ENCODE measurements at places on chromosomes 5 and 9. TPM values are rescaled to one million over a fixed set of nuclear protein-coding genes. Genes with fewer than 3 reads are reported as not detected.
A peak's percentile ranks its signal among the peaks of the same experiment; 100 is the strongest.

Gene SLC6A7
- total RNA-seq = under 0.01 TPM

Gene LHX3
- under 0.01 TPM for total RNA-seq

DNA sequence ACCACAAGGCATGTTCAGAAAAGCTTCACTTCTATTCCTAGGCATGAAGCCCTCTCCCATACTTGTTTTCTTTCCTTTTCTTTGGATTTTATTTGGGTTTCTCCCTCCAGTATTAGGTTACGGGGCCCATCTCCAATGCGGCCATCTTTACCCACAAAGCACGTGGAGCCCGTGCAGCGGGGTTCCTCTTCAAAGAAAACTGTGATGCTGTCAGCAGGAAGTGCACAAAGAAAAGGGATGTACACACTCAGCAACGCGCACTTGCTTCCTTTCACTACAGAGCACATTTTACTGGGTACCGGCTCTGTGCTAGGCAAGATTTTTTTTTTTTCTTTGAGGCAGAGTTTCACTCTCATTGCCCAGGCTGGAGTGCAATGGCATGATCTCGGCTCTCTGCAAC lies 106.6 kb downstream of the COL23A1 start:
- DNase-seq = no peak

- no peak for DNase-seq
These were observed 61.3 kb upstream of the HSPA9 start for GRCh38 chr5:138636398-138636944.

DNA sequence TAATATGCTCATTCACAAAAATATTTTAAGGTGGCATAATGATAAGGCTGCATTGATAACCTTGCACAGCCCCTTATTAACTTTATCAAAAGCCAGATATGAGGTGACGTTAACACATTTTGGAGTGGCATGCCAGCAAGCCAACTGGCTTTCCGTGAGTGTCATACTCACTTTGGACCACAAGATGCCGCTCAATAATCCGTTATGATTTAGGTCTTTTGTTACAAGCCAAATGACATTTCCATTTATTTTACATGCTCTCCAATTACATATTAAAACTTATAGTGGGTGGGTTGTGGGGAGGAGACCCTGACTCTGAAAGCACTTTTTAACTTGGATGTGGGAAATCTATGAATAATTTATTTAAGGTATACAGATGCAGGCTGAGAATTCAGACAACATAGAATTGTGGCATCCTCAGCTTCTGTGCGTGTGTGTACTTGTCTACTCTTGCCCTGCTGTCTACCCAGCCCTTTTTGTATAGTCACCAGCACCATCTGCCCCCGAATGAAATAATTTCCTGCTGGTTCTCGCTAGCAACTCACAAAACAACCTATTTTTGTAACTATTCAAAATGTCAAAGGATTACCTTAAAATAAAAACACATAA lies 305.1 kb downstream of the PSAT1 start:
- no peak for DNase-seq

Gene IQGAP2
- 0.36 TPM for total RNA-seq

Gene COL23A1
- not detected for total RNA-seq

- no peak for DNase-seq
These were observed 1172.5 kb downstream of the CDH12 start for GRCh38 chr5:21680641-21681040.

DNA sequence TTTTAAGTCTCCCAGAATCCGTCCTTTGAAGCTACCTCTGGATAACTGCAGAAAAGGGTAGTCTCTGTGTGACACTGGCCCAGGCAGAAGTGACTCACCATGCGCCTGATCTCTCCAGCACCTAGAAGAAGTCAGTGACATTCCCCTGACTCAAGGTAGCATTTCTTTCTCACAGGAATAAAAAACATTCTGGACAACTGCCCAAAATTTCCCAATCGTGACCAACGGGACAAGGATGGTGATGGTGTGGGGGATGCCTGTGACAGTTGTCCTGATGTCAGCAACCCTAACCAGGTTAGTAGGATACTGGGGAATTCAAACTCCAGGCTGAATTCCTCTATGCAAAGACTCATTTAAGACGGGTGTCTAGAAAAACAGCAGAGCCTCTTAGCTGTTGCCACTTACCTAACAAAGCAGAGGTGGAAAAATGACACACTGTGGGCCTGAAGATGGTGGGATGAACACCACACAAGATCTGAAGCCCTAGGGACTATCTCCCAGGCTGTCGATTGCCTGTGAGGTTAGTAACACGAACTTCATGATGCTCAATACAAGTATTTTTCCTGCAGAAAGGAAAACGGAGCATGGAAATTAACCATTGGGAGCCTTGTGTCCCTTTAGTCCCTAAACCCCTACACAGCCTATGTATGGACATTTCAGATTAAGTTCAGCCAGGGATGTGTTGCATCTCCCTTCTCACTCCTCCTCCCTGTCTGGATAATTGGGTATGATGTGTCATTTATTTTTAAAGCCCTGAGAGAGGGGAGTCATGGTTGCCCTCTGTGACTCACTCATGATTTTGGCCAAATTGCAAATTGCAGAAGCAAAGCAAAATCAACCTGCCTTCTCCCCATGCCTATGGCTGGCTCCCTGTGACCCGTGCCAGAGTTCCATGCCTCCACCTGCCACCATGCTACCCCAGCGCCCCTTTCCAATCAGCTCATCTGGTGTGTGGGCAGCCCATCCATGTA lies 37.2 kb downstream of the THBS4 start:
- peak; percentile 87 for DNase-seq

Gene CDX1
- 0.36 TPM for total RNA-seq

DNA sequence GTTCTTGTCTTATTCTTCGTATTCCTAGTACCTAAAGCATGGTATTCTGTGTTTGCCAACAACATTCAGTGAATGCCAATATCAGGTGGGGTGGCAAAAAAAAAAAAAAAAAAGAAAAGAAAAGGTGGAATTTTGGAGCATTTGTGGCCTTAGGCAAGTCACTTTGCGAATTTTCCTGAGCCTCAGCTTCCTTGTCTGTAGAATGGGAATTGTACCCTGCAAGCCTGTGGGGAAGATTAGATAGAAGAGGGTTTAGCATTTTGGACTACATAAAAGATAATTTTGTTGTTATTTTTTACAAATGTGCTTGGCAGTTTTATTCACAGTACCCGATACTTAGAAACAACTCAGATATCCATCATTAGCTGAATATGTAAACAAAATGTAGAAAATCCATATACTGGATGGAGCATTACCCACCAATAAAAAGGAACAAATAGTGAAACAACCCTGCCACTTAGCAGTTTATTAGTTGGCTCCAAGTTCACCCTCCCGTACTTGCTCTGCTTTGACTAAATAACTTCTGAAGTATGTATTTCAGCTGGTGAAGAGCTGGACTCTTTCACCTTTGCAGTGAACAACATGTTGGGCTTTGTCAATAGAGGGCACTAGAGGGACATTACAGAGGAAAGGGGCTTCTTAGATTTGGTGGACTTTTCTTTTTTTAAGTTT lies 13.6 kb downstream of the UBE2D2 start:
- no peak for DNase-seq

Gene ANKRD33B
- total RNA-seq = 5.1 TPM

DNA sequence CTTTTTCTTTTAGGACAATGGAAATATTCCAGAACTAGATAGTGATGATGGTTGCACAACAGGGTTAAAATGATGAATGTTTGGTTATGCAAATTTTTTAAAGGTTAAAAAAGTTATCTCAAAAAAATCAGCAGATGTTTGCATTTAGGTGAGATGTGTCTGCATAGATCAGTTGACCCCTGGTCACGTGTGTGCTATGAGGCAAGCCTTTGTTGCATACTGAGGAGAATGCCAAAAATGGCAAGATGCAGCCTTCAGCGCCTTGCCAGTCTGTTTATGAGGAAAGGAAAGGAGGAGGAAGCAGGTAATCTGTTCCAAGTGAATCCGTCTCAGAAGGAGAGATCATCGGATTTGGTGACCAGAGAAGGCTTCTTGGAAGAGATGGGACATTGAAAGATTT lies 11.9 kb downstream of the MEGF10 start:
- DNase-seq = peak; percentile 72

GRCh38 chr5:121189342-121190305 lies 662.1 kb upstream of the FTMT start:
- DNase-seq = peak; percentile 0

GRCh38 chr9:73549991-73550390 lies 398.3 kb downstream of the ANXA1 start:
- DNase-seq = no peak
